ENCODE measurements at places on chromosomes 2 and 18.

- no peak for DNase-seq
Observed at GRCh38 chr2:120600786-120601185, 134.9 kb upstream of the GLI2 start.

- no peak for DNase-seq
Observed at GRCh38 chr2:237723602-237724001, 75.0 kb upstream of the RBM44 start.

DNA sequence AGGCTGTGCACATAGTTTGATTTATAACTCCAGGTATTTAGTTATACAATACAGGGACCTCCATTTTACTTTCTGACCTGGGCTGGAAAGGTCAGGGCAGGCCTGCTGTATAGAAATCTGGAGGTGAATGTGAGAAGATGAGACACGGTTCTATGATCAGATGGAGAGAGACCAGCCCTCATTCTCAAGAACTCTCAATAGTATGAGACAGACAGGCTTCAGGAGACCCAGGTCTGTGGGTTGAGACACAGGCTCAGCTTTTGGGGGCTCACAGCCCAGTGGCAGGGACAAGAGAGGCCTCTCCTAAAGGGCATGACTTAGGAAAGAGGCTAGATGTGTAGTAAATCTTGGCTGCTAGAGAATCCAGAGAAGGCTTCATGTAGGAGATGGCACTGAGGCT lies 719 bp upstream of the ATP6V1B1 start:
- DNase-seq = no peak

DNA sequence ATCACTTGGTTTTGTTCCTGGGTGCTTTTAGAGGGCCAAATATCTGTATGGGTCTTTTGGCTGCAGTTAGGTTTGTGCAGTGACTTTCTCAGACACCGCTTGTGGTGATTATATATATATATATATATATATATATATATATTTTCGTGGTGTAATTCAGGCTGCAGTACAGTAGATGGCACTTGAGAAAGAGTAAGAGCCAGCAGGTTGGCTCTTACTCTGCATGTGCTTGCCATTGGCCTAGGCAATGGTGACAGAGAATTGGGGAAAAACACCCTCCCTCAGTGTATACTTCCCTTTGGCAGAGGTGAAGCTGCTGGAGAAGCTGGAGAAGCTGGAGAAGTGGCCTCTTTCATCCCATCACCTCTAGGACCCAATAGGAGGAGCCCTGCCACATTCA lies 22.2 kb upstream of the MYL1 start:
- no peak for DNase-seq

DNA sequence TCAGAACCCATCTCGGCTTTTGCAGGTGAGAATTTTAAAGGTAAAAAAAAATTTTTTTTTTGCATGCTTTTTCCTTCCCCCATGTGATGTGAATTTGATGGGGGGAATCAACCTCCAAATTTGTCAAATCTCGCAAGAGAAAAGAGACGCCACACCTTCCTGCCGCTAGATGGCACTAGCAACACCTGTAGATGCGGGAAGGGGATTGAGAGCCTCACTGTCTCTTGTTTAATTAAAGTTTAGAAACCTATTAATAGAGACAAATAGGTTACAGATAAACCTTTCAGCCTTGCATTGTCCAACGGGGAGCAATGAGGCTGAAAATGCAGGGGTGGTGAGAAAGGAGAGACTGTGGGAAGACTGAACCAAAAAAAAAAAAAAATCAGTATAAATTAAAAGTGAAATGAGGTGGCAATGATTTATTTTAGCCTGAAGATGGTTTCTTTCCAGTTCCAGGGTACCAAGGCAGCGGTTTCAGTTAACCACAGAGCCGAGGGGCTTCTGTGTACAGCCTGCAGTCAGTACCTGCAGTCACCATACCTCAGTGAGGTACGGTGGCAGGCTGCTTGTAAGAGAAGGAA lies 84.6 kb downstream of the NRP2 start:
- no peak for DNase-seq

GRCh38 chr2:234686088-234686890 lies 189.4 kb upstream of the ARL4C start:
- no peak for DNase-seq

- no peak for DNase-seq
Observed at GRCh38 chr2:124325667-124326440, 300.8 kb downstream of the CNTNAP5 start.

- no peak for DNase-seq
Observed at GRCh38 chr2:10329880-10330699, 27.4 kb downstream of the HPCAL1 start.

DNA sequence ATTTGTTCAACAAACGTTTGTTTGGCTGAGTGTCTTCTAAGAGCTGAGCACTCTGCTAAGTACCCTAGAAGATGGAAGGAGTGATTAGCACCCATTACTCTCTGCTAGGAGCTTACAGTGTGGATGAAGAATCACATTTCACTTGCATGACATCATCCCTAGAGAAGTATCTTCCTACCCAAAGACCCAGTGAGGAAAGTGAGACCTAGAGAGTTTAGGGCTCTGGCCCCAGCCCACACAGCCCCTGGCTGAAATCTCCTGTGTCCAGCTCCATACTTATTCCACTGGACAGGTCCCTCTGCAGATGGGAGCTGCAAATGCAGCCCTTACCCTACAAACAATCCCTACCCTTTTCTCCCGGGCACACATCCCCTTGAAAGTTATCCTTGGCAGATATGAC lies 26.8 kb upstream of the EPAS1 start:
- DNase-seq = no peak

DNA sequence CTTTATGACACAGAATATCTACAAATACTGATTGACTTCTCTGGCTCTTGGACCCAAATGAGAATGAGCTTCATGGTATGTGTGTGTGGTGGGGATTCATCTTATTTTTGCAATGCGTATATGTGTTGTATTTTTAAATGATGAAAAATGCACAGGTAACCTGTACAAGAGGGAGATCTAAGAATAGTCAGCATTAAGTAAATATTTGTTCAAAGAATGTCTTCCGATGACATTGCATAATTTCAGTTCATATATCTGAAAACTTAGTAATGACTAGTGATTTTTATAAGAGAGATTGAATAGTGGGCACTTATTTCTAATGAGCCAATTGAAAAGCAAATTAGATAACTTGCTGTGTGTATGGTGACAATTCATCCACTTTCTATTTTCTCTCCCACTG lies 66.4 kb downstream of the EML6 start:
- DNase-seq = no peak

GRCh38 chr2:189022053-189022481 lies 47.9 kb downstream of the COL3A1 start:
- DNase-seq = no peak

DNA sequence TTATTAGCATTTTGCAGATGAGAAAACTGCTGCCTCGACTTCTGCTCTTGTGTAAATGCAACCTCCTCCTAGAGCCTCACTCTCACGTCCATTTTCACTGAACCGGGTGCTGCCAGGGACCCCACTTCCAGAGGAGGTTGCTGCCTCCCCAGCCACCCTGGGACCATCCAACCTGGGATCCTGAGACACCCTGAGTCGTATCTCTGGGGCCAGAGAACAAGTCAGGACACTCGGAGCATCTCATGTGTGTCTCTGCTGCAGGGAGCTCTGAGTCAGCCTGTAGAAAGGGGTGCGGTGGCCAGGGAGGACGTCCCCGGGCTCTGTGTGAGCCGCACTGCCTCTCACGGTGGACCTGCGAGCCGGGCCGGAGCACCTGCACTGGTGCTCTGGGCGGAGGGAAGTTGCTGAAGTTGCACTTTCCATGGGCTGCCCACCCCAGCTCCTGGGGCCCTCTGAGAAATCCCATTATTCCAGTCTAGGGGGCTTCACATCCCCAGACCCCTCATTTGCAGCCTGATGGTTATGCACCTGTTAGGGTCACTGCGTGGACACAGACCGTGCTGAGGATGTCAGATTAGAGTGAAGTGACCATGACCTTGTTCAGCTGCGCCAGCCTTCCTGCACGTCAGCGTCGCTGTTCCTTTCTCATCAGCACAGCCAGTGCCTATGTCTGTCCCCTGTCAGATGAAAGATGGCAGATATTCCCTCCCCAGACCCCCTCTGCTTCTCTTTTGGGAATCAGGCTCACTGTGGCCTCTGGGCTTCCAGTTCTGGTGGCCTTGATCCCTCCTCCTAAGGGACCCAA lies 230.4 kb downstream of the KLHL29 start:
- no peak for DNase-seq

- DNase-seq = no peak
Observed at GRCh38 chr2:113777371-113777770, 20.9 kb upstream of the SLC35F5 start.

DNA sequence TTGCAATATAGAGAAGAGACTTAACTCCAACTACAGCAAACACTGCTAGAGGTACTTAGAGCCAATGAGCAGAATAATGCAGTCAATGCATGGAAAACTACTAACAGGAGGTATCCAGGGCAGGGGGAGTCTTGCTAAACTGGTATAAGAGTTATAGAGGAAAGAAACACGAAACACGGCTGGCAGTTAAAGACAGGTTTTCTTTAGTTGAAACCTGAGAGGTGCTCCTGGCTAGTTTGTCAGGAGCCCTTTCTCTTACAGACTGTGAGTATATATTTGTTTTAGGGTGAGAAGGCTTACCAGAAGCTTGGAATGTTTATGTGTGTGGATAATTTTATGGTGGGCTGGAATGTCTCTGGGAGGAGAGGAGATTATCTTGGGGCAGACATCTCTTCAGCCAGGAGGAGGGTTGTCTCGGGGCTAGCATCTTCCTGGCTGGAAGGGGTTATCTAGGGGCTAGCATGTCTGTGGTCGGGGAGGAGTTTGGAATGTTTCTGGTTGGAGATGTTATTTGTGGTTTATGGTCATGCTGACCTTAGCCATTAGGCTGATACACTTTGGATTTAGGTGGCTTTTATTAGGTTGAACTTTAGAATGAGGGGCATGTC lies 1048.8 kb downstream of the DPP10 start:
- DNase-seq = no peak

DNA sequence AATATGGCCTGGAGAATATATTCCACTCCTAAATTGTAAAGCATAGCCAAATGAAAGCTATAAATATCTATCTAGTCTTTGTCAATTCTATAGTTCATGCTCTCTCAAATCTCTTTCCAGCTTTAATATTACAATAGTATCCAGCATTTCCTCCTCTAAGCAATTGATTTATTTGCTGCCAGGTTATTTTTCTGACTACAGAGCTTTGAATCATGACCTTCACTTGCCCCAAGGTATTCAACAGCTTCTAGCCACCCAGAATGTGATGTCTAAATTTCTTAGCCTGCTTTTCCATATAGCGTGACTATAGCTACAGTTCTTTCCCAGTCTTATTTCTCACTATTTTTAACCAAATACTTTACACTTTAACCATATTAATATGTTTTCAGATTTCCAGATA lies 1287.6 kb downstream of the LRP1B start:
- DNase-seq = no peak

- no peak for DNase-seq
Observed at GRCh38 chr2:83155826-83156225, 1303.3 kb downstream of the SUCLG1 start.

GRCh38 chr18:54147439-54147838 lies 77.0 kb downstream of the MBD2 start:
- no peak for DNase-seq

DNA sequence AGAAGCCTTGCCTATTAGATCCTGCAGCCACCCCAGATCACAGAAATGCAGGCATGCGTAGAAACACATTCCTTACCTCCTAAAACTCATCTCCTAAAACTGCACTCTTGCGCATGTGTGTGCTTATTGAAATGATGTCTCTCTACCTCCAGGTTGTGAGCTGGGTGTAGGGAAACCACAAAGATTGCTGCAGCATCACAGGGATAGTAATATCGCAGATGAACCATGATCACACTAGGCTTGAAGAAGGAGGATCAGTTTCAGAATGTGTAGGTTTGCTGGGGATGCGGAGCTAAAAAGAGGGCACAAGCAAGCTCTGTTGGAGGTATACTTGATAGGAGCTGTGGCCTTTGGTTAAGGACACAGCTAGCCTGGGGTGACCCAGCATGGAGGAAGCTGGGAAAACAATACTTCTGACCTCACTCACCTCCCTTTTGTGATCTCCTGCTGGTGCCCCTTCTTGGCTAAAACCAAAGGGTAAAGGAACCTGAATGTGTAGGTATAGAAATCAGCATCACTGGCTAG lies 118.8 kb downstream of the SETBP1 start:
- DNase-seq = no peak

DNA sequence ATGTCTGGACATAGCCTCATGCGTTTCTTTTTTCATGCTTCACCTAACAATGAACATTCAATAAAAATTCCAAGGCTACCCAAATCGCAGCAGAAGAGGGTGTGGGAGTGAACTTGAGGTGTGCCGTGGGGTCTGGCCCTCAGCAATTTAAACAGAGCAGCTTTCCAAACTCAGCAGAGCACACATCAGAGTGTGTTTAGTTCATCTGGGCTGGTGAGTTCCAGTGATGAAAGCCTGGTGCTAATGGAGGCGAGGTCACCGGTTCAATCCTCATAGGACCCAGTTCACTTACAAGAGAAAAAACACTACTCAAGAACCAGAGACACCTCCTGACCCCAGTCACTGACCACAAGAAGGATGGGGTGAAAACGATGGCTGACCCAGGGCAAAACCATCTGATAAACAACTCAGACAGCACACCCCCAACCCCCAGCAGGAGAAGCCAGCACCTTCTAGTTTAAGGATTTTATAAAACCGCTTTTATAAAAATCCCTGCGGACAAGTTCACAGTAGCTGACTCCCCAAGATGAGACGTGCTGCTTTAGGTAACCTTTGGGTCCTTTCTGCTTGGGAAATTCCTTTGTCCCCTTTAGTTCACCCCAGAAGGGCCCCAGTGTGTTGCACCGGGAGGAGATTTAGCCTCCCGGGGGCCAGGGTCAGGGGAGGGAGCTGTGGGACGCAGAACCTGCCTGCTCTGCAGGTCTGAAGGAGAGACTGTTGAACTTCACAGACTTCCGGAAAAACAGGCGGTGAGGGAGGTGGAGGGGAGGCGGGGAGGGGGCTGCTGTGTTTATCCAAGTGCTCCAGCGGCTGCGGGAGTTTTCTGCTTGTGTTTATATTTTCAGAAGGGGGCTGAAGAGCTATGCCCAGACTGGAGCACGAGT lies 152.7 kb upstream of the SOX11 start:
- DNase-seq = no peak

- DNase-seq = no peak
Observed at GRCh38 chr2:13433954-13434353, 717.2 kb downstream of the TRIB2 start.

- no peak for DNase-seq
Observed at GRCh38 chr18:7902399-7902839, 335.3 kb downstream of the PTPRM start.

GRCh38 chr2:43332653-43333052 lies 106.2 kb upstream of the ZFP36L2 start:
- no peak for DNase-seq

Measured in coronary artery (tissue), 2 donors.